ENCODE measurements at places on chromosomes 16 and 17. TPM values are rescaled to one million over a fixed set of nuclear protein-coding genes. Genes with fewer than 3 reads are reported as not detected.

TEKT1 gene
- not detected for total RNA-seq

TMC5 gene
- 0.42 TPM for total RNA-seq

SLC46A1 gene
- 9.9 TPM for total RNA-seq

DCAKD gene
- 30.9 TPM for total RNA-seq

HCRT gene
- not detected for total RNA-seq

PEX12 gene
- total RNA-seq = 6.3 TPM

CA10 gene
- not detected for total RNA-seq

CDK3 gene
- 3.9 TPM for total RNA-seq

C17orf78 gene
- total RNA-seq = not detected

PTGES3L gene
- total RNA-seq = 37.8 TPM

TMEM238L gene
- total RNA-seq = not detected

CPHXL2 gene
- not detected for total RNA-seq

MAPK8IP3 gene
- total RNA-seq = 60.9 TPM

HSF5 gene
- 0.06 TPM for total RNA-seq

CHST5 gene
- 0.37 TPM for total RNA-seq

KIF2B gene
- total RNA-seq = not detected

RHBDL1 gene
- total RNA-seq = 1.2 TPM

MYO1C gene
- total RNA-seq = 184 TPM

OR3A3 gene
- not detected for total RNA-seq

C16orf54 gene
- 1.7 TPM for total RNA-seq

MYO15B gene
- total RNA-seq = 61.5 TPM

TBC1D3K gene
- total RNA-seq = not detected

MARVELD3 gene
- not detected for total RNA-seq

TMIGD1 gene
- not detected for total RNA-seq

HSF4 gene
- 24.3 TPM for total RNA-seq

TMEM114 gene
- total RNA-seq = not detected

OGFOD3 gene
- total RNA-seq = 27.2 TPM

FAM234A gene
- total RNA-seq = 160 TPM

TLCD1 gene
- 3.7 TPM for total RNA-seq

CD300LB gene
- total RNA-seq = 0.29 TPM

TLCD3B gene
- total RNA-seq = not detected

CCDC40 gene
- total RNA-seq = 5.9 TPM

TLCD2 gene
- total RNA-seq = 3.7 TPM

TMEM88 gene
- total RNA-seq = 33.6 TPM

MYOCD gene
- 36.0 TPM for total RNA-seq

ITGB3 gene
- total RNA-seq = 19.5 TPM

NT5M gene
- total RNA-seq = 5.4 TPM

CEP295NL gene
- 1.7 TPM for total RNA-seq

ABCC6 gene
- total RNA-seq = 8.2 TPM

PRSS27 gene
- 0.44 TPM for total RNA-seq

CCL17 gene
- total RNA-seq = not detected

TBC1D3D gene
- 0.89 TPM for total RNA-seq

OR1D2 gene
- not detected for total RNA-seq

ZSCAN10 gene
- not detected for total RNA-seq

ZG16 gene
- not detected for total RNA-seq

TEKT5 gene
- total RNA-seq = 0.52 TPM

EPX gene
- total RNA-seq = not detected

KRTAP9-8 gene
- total RNA-seq = not detected

SYCE1L gene
- total RNA-seq = 2.7 TPM

SNX20 gene
- total RNA-seq = 1.2 TPM

Measured in left cardiac atrium (tissue), 4 donors.